ENCODE measurements at places on chromosomes 7 and 10. TPM values are rescaled to one million over a fixed set of nuclear protein-coding genes. Genes with fewer than 3 reads are reported as not detected.
A peak's percentile ranks its signal among the peaks of the same experiment; 100 is the strongest.

DNA sequence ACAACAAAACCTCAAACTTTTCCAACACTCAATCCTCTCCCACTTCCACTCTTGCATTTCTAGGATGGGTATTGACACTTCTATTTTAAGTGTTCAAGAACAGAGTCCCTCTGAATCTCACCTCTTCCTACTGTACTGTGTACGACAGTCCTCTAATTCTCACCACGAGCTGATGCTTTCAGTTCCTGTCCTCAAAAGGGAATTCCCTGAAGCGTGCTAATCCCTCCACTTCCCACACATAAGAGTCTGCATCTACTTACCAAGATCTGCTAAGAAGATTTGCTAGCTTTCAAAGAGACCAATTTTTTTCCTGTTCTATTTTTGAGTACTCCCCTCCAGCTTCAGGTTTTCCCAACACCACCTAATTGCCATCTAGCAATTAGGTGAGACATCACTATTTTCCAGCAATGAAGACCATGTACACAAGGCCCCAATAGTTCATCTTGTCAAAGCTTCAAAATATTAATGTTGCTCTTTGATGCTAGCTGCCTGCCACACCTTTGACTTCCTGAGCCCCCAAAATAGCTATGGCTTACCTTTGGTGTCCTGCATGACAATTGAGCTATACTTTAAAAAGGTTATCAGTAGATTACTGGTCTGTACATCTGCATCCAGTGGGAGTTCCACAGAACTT lies 54.4 kb downstream of the ARMH3 start:
- ATAC-seq: no peak
- peaks cover 21% of the 10 kb centered on the region for H3K4me1 ChIP-seq
- H3K4me3 ChIP-seq: no peak overlapping the region

- peak overlapping the region; percentile 53 for H3K4me3 ChIP-seq
- no peak overlapping the region for H3K27ac ChIP-seq
- peak; percentile 14 for ATAC-seq
- H3K4me1 ChIP-seq: peaks cover 31% of the 10 kb centered on the region
- peaks cover 51% of the 10 kb centered on the region for H3K27me3 ChIP-seq
- H3K36me3 ChIP-seq: no peaks in the 10 kb centered on the region
Measured at GRCh38 chr7:158588085-158588877, 658 bp upstream of the PTPRN2 start.

DNA sequence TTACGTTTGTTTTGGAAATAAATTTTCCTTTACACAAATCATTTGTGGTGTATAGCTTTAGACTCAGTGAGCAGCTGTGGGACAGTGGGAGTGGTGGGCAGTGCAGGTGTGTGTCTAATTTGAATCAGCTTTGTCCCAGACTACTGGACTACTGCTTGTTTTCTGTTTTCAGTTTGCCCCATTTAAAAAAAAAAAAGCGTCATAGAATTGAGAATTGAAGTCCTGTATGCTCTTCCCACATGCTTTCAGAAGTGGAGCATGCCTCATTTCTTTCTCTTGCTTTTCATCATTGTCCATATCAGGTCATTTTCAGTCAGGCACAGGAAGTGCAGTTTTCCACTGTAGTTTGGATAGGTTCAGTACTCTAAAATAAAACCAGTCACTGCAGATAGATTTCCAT lies 66.1 kb downstream of the SHH start:
- no peaks in the 10 kb centered on the region for H3K27me3 ChIP-seq
- H3K4me3 ChIP-seq: no peak overlapping the region
- H3K36me3 ChIP-seq: peaks cover 58% of the 10 kb centered on the region
- ATAC-seq: no peak

DNA sequence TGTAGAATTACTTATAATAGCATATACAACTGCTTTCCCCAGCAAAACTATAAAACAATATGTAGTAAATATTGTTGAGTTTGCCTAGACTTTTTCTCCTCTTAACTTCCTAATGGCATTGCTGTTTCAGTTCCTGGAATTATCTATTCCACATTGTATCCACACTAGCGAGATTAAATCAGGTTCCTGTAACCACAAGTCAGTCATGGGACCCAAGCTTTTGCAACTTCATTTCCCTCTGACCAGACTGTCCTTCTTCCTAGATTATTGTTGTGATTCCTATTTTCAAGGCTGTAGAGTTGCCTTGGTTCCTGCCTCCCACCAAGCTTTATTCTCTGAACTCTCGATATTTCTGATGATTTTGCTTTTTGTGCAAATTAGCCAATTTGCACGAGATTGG lies 173.3 kb upstream of the ZNF804B start:
- no peaks in the 10 kb centered on the region for H3K36me3 ChIP-seq
- no peak for ATAC-seq
- H3K4me3 ChIP-seq: no peak overlapping the region

- H3K27ac ChIP-seq: peak overlapping the region; percentile 2
- H3K4me1 ChIP-seq: no peaks in the 10 kb centered on the region
- H3K4me3 ChIP-seq: no peak overlapping the region
- H3K27me3 ChIP-seq: no peaks in the 10 kb centered on the region
- ATAC-seq: peak; percentile 66
Measured at GRCh38 chr7:36048141-36048901, 104.7 kb upstream of the EEPD1 start.

Gene MXI1
- 267 TPM for total RNA-seq
